ENCODE measurements at places on chromosomes 12 and 14.

- DNase-seq, result no peak
Measured at GRCh38 chr12:48106681-48107613, 1.1 kb upstream of the SENP1 start.

GRCh38 chr12:44369998-44370397 is 506.1 kb downstream of the NELL2 start:
- no peak for DNase-seq

GRCh38 chr12:50573271-50573670 is 68.5 kb downstream of the DIP2B start:
- DNase-seq, result no peak

- no peak for DNase-seq
Measured at GRCh38 chr12:121251838-121252237, 41.9 kb downstream of the P2RX4 start.

- no peak for DNase-seq
Measured at GRCh38 chr12:112839386-112839972, 47.9 kb downstream of the RPH3A start.

DNA sequence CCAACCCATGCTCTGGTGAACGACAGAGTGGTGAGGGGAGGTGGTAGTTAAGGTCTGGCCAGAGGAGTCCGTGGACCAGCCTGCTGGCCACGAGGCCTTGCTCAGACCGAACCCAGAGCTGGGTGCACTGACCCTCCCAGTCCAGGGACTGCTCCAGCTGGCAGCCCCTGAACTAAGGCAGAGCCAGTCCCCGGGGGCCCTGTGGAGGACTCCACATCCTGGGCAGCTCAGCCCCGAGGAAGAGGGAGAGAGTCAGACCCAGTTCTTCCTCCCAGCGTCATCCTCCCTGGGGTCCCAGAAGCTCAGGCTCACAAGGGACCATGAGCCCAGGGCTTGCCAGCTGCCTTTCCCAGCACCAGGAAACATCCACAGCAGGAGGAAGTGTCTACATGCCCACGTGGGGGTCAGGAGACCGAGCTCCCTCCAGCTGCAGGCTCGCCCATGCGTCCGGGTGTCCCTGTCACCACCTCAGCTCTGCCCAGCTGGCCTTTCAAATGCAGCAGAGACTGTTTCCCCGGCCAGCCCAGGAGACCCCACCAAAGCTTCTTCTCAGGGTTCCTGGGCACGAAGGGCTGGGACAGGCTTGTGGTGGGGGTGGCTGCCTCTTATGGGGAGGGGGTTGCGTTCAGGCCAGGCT is 194.4 kb downstream of the KIF26A start:
- no peak for DNase-seq
